Activated CD4-positive, alpha-beta T cell treated with anti-CD3 and anti-CD28 coated beads, Interleukin-2, amount 10 ng/mL, durations not matched to agents 24 days and 14 days (primary cell): ENCODE measurements at places on chromosomes 12 and 14.

DNA sequence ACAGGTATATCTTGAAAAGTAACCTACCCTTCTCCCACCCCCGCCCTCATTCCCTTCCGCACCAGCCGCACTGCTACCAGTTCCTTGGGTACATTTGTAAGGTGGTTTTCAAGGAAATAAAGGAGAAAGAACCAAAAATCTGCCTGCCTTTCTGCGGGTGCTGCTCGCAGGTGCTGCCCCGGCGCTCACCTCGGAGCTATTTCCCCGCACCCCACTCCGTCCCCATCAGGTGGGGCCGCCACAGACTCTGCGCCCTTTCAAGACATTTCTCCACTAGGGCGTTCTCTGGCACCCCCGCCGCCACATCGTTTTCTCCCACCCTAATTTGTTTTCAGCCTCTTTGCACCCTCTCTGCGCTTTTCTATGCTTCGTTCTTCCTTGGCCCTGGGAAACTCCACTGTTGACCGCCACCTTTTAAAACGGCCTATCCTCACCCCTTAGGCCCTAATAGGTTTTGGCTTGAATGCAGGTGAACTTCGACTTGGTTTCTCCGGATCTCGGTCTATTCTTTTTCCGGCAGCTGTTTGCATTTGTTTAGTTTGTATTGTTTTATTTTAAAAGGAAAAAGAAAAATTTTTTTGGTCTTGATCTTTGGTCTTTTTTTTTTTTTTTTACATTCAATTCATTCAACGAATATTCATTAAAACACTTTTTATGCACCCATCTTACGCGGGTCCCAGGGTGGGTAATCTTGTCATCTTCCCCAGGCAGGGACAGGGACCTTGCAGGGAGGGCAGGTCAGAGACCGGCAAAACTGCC, 3.0 kb downstream of the VSX2 start:
- DNase-seq = no peak

DNA sequence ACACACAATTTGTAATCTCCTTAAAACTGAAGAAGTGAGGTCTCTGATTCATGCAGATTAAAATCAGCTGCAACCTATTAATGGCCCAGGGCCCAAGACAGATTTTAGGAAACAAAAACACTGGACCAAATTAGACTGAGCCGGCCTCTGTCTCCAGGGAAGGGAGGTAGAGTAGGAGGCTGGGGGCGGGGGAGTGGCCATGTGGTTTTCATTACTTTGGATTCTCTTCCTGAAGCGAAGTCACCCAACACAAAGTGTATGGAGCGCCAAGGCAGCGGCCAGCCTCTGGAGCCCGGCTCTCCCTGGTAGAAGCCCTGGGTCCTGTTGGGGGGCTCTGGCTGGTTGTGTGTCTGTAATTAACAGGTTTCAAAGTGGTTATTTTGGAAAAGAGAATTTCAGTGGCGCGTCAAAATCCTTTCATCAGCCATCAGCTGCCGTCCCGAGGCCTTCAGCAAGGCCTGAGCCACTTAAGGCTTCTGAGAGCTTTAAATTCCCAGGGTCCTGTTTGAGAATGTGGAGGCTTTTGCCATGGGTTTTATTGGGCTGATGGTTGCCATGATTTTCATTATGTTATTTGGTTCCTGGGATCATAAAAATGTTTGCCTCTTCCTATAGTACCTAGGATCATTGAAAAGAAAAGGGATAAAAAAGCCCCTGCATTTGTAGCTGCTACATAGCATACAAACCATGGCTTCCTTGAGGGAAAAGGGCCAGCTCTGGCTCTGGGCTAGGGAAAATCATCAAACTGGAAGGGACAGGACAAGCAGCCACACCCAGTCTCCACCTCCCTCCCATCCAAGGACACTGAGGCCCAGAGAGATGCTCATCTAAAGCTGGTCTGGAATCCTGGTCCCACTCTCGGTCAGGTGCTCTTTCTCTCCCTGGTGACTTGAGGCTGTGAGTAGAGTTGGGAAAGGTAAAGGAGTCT, 282.4 kb downstream of the ZFP36L1 start:
- no peak for DNase-seq

DNA sequence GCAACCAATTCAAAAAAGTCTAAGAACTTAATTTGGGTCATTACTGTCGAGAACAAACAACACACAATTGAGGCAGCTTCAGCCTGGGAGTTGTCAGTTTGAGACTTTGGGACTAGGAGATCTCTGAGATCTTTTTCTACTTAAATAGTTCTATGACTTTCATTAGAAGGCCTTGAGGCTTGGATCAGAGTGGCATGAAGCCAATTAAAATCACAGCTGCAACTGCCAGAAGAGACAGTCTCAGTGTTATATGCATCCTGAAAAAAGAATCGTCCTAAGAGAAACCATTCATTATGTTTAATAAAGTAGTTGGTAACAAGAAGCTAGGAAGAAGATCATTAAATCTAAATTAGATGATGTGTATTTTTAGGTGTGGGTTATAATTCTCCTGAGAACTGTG, 170.8 kb upstream of the RASSF8 start:
- no peak for DNase-seq

DNA sequence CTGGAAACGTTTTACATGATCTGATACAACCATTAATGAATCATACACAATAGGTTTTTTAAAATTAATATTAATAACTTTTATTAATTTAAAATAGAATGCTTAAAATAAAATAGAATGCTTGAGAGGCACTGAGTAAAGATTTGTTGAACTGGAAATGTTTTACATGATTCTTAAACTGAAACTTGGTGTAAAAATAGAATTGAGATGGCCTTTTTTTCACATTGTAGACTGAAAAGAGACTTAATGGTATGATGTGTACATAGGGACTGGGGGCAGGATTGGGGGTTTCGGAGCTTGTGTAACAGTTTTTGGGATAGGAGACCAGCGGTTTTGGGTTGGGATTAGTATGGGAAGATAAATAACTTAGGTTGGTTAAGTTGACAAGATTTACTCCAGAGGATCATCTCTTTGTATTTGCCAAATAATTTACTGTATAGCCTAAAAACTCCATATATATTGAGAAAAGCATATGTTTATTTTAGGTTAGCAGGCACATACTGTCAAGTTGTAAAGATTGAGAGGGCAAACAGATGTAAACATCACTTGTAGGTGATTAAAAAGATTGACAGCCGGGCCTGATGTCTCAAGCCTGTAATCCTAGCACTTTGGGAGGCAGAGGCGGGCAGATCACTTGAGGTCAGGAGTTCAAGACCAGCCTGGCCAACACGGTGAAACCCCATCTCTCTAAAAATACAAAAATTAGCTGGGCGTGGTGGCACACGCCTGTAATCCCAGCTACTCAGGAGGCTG, 2.0 kb upstream of the ZNF410 start:
- no peak for DNase-seq

DNA sequence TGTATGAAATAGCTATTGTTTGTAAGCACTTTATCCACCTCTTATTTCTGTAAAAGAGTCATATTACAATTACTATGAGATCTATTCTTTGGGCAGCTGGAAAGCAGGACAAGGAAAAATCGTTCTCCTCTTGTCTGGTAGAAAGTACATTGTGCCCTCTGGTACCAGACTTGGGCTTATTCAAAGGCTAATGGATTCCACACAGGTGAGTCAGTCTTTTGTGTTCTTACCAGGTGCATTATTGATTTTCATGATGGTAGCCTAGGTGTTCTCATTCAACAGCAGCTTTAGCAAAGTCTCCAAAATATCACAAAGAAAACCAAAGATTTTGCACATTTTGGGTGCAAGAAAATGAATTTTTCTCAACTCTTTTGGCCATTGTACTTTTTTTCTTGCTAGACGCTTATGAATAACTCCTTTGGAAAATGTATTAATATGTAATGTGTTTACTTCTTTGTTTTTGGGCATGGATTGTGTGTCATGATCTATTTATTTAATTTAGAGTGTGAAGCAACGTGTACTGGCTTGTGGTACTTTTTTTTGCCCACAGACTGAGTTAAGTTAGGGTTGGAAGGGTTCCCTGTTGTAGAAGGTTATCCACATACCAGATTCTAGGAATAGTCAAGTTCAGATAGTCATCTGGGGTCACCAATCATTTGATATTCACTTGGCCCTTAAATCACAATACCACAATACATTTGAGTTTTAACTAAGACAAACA, 26.2 kb downstream of the MNAT1 start:
- no peak for DNase-seq

GRCh38 chr12:131784909-131785762, 43.1 kb upstream of the MMP17 start:
- DNase-seq = no peak

- DNase-seq = no peak
Observed at GRCh38 chr12:89959179-89959578, 250.5 kb upstream of the ATP2B1 start.

DNA sequence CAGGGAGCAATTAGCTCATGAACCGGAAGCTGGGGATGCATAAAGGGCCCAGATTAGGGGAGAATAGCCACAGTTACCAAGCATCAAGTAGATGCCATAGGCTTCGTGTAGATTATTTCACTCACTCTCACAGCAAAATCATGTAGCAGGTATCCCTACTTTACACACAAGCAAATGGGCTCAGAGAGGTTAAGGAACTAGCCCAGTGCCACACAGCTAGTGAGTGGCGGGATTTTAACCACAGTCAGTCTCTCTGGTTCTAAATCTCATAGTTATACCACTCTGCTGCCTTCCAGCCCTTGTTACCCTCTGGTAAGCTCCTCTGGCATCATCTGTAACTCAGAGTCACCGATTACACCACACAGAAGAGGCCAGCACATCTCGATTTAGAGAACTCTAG, 49.0 kb downstream of the IQSEC3 start:
- no peak for DNase-seq

DNA sequence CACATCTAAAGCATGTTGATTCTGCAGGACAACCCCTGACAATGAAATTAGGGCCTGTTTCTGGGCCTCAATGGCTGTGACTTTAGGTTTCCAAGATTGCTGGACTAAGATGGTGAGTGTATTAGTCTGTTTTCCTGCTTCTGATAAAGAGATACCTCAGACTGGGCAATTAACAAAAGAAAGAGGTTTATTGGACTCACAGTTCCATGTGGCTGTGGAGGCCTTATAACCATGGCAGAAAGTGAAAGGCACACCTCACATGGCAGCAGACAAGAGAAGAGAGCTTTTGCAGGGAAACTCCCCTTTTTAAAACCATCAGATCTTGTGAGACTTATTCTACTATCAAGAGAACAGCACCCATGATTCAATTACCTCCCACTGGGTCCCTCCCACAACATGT, 10.6 kb downstream of the IL22 start:
- DNase-seq = peak; percentile 54

DNA sequence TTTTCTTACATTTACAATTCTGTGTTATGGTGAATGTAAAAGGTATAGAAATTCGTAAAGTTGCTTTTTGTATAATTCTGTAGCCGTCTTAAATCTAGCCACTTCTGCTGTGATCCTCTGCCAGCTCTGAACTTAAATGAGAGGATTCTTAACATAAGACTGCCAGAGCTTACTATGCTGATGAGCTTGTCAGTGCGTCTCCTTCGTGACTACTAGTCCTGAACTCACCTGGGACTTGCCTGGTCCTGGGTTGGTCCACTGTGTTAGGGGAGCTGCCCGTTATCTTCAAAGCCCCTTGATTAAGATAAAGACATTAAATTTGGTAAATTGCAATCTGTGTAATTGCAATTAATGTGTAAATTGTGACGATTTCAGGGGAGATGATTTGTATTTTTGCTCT, 44.7 kb downstream of the UNC79 start:
- DNase-seq = no peak

DNA sequence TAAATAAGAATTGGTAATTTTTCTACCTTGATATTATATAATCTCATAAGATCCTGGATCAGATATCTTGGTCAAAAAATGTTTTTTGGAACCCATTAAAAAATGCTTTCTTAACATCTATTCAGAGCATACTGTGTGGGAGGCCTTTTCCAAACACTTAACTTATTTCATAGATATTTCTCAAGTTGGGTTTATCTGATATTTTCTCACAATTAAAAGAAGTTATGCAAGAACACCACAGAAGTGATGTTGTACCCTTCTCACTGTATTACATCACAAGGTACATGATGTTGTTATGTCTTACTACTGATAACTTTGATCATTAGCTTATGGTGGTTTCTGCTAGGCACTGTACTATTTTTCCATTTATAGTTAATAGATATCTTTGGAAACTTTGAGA, 23.4 kb upstream of the PRPF39 start:
- no peak for DNase-seq

DNA sequence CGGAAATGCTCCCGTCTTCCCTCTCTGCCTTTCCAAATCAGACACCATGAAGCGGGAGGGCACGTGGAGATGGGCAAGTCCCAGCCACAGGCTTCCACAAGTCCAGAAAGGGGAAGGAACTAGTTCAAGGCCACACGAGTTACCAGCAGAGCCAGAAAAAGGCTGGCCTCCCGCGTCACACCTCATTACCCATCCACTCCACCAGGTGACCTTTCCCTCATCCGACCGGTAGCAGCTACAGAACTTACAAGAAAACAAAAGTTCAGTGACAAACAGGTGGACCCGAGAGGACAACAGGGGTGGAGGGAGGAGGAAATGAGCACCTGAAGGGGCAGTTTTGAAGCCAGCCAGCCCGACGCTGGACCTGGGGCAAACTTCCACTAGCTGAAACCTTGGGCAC, 46.9 kb downstream of the CHGA start:
- DNase-seq = no peak

DNA sequence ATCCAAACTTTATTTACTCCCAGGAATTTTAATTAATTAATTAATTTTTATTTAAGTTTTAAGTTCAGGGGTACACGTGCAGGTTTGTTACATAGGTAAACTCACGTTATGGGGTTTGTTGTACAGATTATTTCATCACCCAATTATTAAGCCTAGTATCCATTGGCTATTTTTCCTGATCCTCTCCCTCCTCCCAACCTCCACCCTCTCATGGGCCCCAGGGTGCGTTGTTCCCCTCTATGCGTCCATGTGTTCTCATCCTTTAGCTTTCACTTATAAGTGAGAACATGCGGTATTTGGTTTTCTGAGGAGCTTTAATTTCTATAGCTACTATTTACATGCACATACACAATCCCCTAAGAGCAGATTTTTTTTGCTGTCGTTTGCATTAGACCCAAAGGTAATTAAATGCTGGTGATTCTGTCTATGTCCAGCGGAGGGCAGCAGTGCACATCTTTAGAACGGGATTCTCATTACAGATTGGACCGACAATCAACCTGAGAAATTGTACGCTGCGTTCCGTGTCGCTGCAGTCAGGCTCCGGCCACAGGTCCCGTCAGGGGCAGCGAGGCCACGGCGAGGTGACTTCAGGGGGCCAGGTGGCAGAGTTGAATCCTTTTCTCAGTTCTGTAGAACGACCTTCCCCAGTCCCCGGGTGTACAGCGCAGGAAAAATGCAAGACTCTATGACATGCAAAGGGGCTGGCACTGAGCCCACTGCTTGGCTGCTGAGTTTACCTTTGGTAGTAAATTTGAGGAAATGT, 11.6 kb downstream of the TMEM30B start:
- peak; percentile 93 for DNase-seq

DNA sequence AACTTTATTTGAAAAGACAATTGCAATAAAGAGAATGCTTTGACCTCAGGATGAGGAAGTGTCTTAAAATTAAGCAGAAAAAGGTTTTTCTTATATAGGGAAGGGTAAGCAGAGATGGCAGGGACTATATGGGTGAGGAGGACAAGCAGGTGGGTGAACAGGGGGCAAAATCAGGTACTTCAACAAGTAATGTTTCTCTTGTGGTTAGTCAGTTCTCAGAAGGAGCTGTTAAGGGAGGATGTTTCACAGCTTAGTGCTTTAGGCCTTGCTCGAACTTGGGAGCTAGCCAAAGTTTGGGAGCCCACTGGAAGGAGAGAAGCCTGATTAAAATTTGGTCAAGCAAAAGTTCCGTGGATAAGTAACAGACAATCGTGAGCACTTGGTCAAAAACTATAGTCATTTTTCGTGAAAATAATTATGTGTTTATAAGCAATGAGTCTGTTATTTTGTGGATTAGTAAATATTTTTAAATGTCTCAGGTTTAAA, 364.2 kb upstream of the TMPO start:
- no peak for DNase-seq
